ENCODE measurements at places on chromosomes 2 and 18. TPM values are rescaled to one million over a fixed set of nuclear protein-coding genes. Genes with fewer than 3 reads are reported as not detected.

RAD51AP2 gene
- not detected for total RNA-seq

NTSR2 gene
- total RNA-seq: not detected

CPLX4 gene
- total RNA-seq: not detected

STARD6 gene
- total RNA-seq: 0.17 TPM

CFC1 gene
- not detected for total RNA-seq

CHRND gene
- total RNA-seq: not detected

CDH20 gene
- not detected for total RNA-seq

CD207 gene
- total RNA-seq: not detected
